ENCODE measurements at places on chromosomes 7 and 10. TPM values are rescaled to one million over a fixed set of nuclear protein-coding genes. Genes with fewer than 3 reads are reported as not detected.

DNA sequence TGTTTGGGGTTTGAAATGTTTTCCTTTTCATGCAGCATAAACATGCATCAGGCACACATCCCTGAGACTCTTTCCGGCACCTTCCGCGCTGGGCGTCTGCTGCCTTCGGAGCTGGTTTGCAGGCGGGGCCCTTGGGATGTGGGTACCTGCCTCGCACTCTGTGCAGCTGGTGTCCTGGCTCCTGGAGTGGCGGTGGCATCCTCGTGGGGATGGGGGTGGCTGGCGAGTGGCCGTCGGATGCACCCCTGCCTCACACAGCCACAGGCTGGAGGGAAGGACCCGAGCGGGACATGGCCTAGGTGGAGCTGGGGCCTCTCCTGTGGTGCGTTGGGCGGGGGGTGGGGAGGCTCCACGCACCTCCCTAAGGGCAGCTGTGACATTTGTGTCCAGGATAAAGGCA lies 68.5 kb upstream of the ADGRA1 start:
- no peak for DNase-seq

DNA sequence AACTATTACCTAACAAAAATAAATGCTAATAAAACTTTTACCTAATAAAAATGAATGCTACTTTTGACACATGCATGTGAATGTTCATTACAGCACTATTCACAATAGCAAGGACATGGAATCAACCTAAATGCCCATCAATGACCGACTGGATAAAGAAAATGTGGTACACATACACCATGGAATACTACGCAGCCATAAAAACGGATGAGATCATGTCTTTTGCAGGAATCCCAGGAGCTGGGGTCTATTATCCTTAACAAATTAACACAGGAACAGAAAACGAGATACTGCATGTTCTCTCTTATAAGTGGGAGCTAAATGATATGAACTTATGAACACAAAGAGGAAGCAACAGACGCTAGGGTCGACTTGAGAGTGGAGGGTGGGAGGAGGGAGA lies 88.1 kb upstream of the FAM204A start:
- DNase-seq: no peak

DNA sequence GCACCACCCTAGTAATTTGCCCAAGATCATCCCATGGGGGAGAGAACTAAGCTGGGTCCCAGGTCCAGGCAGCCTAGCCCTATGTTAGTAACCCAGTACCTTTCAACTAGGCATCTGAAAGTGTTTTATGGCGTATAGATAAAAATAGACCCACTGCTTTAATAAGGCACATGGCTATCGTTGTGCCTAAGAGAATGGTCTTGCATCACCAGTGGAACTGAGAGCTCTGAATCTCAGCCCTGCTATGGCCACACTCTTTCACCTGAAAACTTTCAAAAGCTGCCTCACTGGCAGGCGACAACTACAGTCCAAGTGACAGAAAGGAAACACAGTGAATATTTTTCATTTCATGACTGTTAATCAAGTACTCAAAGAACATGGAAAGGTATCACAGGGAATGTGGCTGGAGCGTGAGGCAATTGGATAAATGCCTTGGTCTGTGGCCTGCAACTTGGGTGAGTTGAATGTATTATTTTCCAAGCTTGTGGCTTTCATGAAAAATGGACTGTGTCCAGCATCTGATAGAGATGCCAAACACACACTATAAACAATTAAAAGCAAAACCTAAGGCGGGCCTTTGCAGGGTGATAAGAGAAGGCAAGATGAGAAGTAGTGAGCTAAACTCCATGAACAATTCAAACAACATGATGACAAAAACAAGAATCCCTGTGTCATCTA lies 18.0 kb upstream of the SFMBT2 start:
- DNase-seq: no peak

GRCh38 chr7:130162196-130162595 lies 43.0 kb downstream of the TMEM209 start:
- no peak for DNase-seq

- no peak for DNase-seq
Observed at GRCh38 chr10:30041196-30042105, 17.9 kb downstream of the JCAD start.

The PON3 gene
- 5.3 TPM for polyA plus RNA-seq

DNA sequence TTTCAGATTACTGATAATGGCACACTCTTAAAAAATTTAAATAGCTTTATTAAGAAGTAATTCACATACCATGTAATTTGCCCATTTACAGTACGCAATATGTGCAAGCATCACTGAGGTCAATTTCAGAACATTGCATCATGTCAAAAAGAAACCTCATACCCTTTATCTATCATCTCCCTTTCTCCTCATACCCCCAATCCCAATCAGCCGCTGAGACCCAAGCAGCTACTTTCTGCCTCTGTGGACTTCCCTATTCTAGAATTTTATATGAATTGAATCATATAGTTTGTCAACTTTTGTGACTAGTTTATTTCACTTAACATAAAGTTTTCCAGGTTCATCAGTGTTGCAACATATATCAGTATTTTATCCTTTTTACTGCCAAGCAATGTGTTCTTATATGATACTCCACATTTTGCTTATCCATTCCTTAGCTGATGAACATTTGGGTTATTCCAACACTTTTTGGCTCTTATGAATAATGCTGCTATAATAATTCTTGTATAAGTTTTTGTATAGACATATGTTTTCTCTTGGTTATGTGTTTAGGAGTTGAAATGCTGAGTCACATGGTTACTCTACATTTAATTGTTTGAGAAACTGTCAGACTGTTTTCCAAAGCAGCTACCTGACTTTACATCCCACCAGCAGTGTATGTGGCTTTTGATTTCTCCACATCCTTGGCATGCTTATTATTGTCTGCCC lies 26.9 kb upstream of the TPK1 start:
- no peak for DNase-seq

DNA sequence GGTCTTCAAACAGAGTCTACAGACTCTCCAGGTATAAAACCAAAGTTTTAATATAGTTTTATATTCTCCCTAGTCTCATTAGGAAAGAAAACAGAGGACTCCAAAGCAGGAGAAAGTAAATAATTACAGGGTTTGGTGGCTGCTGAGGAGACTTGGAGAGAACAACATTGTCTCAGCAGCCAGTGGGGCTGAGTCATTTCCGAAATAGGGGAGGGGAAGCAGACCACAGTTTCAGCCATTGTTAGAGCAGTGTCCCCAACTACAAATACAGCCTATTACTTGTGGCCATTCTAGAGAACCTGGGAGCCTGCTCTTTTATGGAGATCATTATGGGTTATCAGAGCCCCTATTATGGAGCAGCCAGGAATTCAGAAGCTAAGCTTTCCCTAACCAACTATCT lies 44.2 kb upstream of the A1CF start:
- no peak for DNase-seq

- DNase-seq: no peak
Observed at GRCh38 chr10:30188556-30189237, 129.3 kb upstream of the JCAD start.

- DNase-seq: no peak
Observed at GRCh38 chr10:52954407-52954806, 181.8 kb upstream of the MBL2 start.

- no peak for DNase-seq
Observed at GRCh38 chr7:28192786-28193585, 12.4 kb upstream of the JAZF1 start.

The C7orf33 gene
- 0.48 TPM for polyA plus RNA-seq

DNA sequence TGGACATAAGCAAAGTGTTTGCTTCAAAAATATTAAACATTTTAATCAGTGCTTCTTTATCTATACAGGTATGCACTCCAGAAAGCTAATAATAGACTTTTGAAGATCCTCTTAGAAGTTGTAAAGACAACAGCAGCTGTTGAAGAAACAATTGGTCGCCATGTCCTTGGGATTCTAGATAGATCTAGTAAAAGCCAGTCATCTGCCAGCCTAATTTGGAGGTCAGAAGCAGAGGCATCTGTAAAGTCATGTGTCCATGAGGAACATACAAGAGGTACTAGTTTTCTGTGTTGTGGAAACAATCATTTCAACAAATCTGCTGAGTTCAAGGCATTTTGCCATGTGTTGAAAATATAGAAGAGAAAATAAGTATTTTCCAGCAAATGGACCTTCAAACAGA lies 89.3 kb downstream of the CYP51A1 start:
- no peak for DNase-seq

DNA sequence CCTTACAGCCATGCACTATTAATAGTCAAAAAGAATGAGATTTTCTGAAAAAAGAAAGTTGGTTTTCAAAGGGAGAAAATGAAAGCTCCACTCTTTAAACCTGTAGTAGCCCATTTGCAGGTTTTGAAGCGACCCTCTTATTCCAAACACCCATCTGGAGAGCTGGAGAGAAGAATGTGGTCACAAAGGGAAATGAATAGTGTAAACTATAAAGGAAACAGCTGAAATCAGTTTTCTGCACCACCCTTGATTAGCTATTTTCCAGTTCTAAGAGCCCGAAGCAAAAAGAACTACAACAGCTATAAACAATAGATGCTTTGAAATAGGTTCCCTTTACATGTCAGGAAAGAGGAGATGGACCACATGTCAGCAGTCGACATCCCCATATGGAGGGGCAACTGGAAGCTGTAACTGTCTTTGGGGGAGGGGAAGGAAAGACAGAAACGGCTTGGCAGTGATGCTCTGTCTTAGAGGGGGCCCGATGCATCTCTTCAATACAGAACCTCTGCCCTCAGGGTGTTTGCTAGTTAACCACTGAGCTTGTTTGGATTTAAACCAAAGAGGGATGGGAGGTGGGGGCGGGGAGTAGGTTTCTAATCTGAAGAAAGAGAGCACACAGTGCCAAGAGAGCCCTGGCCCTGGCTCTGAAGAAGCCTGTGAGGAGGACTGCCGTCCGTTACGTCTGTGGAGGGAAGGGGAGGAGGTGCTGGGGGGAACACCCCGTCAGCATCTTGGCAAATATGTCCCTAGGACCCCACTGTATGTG lies 55.3 kb downstream of the CPVL start:
- DNase-seq: peak; percentile 36

The CHAT gene
- polyA plus RNA-seq: not detected

GRCh38 chr10:110972231-110973134 lies 53.1 kb downstream of the SHOC2 start:
- DNase-seq: no peak

The MDFIC gene
- polyA plus RNA-seq: not detected

The TACC2 gene
- polyA plus RNA-seq: 107 TPM

- DNase-seq: no peak
Observed at GRCh38 chr7:50209461-50210135, 94.9 kb upstream of the IKZF1 start.

DNA sequence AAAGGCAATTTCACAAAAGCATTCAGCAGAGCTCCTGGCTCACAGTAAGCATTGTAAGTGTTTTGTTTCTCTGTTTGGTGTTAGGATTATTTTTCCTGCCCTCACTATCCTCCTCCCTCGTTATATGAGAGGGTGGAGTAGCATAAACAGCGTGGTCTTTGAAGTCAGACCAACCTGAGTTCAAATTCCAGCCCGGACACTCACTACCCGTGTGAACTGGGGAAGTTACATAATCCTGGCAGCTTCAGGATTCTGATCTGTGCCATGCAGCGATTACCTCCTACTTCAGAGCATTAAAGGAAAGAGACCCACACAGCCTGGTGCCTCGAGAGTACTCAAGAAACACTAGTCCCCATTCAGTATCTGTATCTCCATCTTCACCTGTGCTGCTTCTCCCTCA lies 386.5 kb downstream of the INHBA start:
- no peak for DNase-seq

DNA sequence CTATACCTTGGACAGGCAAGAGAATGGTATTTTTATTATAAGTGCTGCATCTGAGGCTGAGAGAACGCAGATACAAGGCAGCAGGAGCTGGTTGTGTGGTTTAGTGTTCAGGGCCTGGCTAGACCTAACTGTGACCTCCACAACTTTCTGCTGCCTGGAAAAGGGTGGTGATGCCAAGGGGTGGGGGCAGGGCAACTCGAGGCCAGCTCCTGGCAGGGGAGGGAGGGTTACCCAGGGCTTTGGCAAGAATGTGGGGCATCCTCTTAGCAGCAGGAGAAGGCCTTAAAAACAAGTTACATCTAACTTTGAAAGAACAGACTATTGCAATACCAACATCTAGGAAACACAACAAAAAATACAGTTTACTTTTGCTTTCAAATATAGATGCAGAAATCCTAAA lies 13.0 kb downstream of the MXI1 start:
- DNase-seq: no peak

The GPR15LG gene
- 1.9 TPM for polyA plus RNA-seq

The MYO1G gene
- polyA plus RNA-seq: 0.55 TPM

The FAM171A1 gene
- polyA plus RNA-seq: 36.9 TPM

GRCh38 chr7:93914581-93915066 lies 6.9 kb upstream of the GNG11 start:
- no peak for DNase-seq

DNA sequence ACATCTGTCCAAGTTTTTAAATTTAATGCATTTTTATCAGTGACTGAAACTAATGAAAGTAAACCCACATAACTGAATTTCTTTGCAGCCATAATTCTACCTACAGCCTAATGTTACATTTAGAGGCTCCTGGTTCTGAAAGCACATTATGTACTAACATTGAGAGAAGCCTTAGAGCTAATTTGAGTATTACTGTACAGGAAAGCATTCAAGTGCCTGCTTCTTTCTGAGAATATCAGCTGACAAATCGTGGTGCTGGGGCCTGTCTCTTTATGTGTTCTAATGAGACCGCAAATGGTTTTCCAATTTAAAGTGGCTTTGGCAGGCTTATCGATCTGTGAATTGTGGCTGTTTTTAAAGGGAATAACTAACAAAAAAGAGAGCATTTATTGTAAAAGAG lies 32.3 kb upstream of the DGKB start:
- DNase-seq: no peak

- DNase-seq: no peak
Observed at GRCh38 chr10:69835233-69835632, 33.5 kb downstream of the COL13A1 start.

The HMX3 gene
- not detected for polyA plus RNA-seq

DNA sequence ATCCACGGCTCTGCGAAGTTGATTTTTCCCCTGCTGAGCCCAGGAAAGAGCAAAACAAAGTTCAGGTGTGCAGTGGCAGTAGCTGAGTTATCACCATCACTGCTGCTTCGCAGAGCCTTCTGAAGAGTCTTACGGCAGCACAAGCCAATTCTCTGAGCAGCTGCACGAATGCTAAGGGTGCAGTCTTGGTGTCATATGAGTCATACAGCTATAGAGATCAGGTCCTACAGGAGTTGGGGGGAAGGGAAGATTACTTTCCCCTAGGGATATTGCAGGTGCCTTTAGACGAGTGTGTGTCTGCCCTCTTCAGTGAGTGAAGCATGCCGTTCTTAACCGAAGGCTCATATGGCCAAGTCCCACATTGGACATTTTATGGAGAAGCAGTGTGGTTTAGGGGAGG lies 227.8 kb downstream of the CELF2 start:
- no peak for DNase-seq

GRCh38 chr10:71351628-71352319 lies 32.7 kb downstream of the SLC29A3 start:
- DNase-seq: no peak

DNA sequence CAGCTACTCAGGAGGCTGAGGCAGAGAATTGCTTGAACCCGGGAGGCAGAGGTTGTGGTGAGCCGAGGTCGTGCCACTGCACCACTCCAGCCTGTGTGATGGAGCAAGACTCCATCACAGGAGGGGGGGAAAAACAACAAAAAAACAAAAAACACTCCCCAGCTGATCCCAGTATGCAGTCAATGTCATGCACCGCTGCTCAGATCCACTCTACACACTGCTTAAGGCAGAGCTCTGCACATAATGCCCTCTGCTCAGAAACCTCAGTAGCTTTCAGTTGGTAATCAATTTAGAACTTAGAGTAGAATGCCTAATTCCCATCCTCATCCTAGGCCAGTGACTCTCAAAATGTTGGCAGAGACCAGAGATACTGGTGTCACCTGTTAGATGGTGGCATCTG lies 43.9 kb downstream of the PDSS1 start:
- no peak for DNase-seq

The FOXP2 gene
- 12.4 TPM for polyA plus RNA-seq

- no peak for DNase-seq
Observed at GRCh38 chr7:221978-222715, 29.8 kb downstream of the FAM20C start.
